ENCODE measurements at places on chromosomes 3 and 15.

DNA sequence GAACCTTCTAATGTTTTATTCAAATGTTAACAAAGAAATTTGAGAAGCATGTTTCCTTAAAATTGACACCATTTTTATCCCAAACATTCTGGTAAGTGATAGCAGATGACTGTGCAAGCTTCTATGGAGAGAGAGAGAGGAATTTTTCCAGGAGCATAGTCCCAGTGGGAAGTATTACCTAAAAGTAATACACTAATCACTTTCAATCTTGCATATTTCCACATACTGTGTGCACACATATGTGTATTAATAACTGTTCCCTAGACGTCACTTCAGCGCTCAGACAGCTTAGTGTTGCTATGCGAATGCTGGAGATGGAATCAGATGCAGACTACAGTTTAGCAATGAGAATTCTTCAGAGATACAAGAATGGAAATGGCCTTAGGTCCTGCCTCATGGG is 424.3 kb upstream of the TPRG1 start:
- DNase-seq: no peak

DNA sequence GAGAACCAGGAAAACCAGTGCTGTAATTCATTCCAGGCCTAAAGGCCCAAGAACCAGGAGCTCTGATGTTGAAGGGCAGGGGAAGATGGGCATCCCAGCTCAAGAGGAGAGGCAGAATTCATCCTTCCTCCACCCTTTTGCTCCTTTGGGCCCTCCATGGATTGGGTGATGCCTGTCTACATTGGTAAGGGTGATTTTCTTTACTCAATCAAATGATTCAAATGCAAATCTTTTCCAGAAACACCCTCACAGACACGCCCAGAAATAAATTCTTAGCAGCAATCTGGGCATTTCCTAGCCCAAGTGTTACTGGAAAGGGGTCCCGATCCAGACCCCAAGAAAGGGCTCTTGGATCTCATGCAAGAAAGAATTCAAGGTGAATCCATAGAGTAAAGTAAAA is 17.6 kb upstream of the APOD start:
- no peak for DNase-seq

DNA sequence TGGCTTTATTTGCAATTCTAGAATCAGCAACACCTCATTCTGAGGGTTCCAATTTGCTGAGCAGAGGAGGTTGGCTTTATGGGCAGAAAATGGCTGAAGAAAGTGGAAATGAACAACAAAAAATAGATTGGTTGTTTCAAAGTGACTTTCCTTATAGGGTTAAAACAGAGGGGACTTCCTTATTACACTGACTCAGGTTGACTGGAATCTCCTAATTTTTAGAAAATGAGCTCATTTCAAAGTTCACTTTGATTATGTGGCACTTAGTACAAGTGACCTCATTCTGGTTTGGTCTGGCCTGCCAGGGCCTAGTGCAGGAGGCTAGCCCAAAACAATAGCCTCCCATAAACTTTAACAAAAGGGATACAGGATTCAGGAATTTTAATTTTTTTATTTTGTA is 41.4 kb downstream of the NFKBIZ start:
- DNase-seq: no peak

- no peak for DNase-seq
These were observed 4.9 kb upstream of the PAK6 start for GRCh38 chr15:40233727-40234577.

DNA sequence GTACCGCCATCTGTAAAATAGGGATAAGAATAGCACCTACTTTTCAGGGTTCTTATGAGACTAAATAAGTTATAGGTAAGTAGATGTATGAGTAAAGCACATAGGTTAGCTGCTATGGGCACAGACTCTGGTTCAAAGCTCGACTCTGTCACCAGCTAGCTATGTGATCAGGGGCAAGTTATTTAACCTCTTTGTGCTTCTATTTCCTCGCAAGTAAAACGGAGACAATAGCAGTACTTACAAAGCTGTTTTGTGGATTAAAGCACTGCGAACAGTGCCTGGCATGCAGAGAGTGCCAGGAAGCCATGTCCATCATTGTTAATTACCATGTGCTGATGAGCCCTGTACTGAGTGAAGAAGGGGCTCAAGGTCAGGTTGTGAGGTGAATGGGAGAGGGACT is 1.9 kb downstream of the LAMP3 start:
- DNase-seq: no peak

GRCh38 chr3:2137651-2138050 is 39.0 kb downstream of the CNTN4 start:
- DNase-seq: no peak

DNA sequence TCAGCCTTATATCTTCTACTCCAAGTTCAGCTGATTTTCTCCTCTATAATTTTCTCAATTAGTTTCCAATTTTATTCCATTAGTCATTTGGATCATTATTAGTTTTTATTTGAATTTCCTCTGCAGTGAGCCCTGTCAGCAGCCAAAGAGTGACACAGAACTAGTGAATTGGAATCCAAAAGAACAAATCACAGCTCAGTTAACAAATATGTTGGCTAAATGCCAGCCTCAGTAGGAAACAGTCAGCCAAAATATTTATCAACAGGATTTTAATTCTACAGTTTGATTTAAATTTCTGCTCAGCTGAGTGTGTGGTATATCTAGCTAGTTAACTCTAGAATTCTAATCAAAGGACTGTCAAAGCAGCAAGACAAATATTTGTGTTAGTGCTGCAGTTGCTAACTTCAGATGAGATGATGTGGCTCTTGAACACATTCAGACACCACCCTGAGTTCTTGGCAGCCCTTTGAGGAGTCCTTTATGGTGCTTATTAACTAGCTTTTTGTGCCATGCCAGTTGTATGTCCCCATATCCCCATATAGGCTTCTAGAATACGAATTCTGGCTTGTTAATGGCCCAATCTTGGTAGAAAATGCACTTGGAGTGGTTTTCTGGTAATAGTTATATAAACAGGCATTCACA is 194.5 kb downstream of the CPNE4 start:
- DNase-seq: no peak

DNA sequence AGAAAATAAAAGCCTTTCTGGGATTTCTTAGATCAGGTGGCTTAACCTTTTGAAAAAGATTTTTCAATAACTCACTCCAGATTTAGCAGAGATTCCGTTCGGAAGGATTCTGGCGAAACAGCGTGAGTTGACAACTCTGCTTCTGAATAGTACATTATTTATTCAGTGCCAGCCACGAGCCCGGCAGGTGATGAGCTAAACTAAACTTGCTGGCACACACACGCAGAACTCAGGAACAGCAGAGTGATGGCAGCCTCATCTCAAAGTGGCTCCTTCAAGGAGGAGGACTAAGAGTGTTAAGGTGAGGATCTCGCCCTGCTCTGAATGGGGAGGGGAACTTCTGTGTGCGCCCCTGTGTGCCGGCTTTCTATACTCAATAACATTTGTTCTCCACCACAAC is 114.3 kb downstream of the FAM43A start:
- DNase-seq: no peak

DNA sequence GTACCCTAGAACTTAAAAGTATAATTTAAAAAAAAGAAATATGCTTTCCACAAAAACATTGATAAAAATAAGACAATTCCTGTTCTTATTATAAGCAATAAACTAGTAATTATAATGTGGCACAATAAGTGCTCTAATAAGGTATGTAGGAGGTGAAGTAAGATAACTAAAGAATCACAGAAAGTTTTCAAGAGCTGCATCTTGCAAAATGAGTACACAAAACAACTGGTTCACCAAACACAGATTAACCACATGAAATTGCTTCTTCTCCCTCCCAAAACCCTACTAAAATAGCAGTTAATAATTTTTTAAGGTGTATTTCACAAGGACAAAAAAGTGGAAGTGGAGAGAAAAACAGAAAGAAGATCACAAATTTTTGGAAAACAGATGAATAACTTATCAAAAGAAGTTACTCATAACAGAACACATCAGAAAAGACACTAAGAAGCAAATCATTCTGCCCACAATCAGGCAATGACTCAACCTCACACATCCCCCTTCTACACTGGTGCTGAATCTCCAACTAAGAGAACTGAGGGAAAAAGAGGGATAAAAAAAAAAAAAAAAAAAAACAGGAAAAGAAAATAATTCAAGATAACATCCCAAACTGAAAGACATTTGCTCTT is 64.2 kb downstream of the TBC1D5 start:
- DNase-seq: no peak

- DNase-seq: no peak
These were observed 965 bp upstream of the SLC38A3 start for GRCh38 chr3:50203809-50204803.

GRCh38 chr15:70923311-70924080 is 30.9 kb downstream of the LRRC49 start:
- peak; percentile 43 for DNase-seq

DNA sequence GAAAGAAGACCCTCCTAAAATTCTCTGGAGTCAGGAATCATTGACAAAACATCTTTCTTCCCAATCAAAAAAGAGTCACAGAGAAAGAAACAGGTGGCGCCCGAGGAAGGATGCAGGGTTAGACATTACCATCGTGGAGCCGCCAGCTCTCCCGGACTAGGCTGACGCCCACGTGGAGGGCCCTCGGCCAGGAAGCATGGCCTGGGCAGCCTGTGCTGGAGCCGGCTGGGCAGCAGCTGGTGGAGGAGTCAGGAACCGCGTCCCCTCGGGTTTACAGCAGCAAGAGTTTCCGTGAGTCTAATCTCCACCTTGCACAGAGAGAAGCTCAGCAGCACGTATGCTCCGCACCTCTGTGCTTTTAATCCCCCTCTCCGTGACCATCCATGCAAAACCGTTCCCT is 533.7 kb upstream of the ATP11B start:
- no peak for DNase-seq

DNA sequence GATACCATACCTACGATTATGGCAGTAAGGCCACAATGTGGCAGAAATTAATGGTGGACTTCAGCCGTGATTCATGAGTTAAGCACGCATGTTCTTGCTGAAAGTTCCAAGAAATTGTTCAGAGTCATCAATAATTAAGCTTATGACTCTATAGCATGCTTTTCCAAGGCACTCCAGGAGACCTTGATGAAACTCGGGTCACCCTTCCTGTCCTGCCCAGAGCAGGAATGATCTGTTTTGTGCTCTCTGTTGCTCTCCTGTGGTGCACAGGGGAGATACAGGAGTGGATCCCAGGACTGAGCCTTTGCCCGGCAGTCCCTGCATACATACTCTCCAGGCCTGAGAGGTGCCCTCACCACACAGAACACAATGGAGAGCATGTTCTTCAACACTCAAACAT is 141.6 kb upstream of the SLC2A2 start:
- DNase-seq: peak; percentile 87

- no peak for DNase-seq
These were observed 13.3 kb downstream of the PLXNB1 start for GRCh38 chr3:48416546-48416945.

GRCh38 chr3:16666206-16666605 is 61.0 kb upstream of the DAZL start:
- DNase-seq: no peak

DNA sequence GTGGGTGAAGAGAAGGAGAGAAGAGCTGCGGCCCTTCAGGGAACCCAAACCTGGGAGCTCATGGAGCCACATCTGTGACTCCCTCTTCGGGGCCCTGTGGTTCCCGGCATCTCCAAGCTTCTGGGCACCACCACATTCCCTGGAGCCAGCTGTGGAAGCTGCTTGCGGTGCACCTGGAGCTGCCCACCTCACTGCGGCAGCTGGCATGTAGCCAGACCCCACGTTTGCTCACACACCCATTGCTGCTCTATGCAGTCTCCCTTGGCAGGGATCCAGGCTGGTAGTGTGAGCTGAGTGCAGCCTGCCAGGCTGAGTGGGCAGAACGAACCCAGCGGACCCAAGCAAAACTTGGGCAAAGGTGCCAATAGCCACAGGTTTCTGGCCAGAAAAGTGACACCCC is 16.8 kb upstream of the PLA2G4E start:
- DNase-seq: no peak

DNA sequence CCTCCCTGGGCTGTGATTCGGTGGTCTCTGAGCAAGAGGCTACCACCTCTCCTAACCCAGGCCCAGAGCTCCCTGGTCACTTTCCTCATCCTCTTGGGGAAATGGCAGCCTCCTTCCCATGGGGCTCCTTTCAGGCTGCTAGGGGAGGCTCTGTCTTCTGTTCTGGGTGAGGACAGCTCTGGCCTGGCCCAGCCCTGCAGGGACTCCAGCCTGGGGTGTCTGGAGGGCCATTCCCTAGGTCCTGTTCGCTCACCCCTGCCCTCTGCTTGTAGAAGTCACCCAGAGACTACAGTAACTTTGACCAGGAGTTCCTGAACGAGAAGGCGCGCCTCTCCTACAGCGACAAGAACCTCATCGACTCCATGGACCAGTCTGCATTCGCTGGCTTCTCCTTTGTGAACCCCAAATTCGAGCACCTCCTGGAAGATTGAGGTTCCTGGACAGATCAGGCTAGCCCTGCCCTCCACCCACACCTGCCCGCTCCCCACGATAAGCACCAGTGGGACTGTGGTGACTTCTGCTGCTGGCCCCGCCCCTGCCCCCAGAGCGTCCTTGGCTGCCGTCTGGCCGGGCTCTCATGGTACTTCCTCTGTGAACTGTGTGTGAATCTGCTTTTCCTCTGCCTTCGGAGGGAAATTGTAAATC is 30.9 kb downstream of the PRKCD start:
- no peak for DNase-seq

GRCh38 chr3:125072301-125072700 is 16.5 kb upstream of the HEG1 start:
- DNase-seq: no peak

DNA sequence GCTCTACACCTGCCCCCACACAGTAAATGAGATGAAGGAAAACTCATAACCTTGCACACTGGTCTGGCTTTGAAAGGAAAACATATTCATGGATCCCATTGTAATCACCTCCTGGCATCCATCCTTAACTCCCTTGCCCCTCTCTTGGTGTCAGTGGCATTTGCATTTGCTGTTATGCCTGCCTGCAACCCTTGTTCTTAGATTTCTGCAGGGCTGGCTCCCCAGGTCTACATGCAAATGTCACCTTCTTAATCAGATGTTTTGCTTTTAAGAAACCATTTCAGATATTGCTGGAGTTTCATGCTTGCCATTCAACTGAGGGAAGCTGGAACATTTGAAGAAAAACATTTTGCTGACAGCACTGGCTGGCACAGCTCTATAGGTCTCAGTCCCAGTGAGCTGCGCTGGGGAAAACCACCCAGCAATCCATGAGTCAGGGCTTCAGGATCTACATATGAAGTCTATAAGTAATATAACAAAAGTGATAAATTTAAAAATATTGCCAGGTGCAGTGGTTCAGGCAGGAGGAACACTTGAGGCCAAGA is 19.1 kb downstream of the LRRC2 start:
- no peak for DNase-seq

DNA sequence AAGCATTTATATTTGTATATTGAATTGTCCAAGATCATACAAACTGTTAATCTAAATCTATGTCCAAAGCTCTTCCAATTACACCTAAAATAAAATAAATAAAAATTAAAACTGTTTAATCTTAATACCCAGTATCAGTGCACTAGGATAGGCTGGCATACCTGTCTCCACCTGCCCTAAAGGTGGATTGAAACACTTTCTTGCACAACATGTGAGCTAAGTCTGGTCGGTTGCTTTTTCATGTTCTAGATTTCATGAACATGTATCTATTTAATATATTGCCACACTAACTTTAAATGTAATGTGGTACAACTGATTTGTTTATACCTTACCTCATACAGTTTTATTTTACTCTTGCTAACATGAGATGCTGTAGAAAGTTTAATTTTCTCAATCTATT is 193.0 kb downstream of the VGLL3 start:
- DNase-seq: no peak

- DNase-seq: no peak
These were observed 364.9 kb downstream of the AGBL1 start for GRCh38 chr15:86444527-86444926.
